ENCODE measurements at places on chromosomes 7 and 10.

- no peak for DNase-seq
Measured at GRCh38 chr7:156019308-156019707, 207.0 kb upstream of the SHH start.

DNA sequence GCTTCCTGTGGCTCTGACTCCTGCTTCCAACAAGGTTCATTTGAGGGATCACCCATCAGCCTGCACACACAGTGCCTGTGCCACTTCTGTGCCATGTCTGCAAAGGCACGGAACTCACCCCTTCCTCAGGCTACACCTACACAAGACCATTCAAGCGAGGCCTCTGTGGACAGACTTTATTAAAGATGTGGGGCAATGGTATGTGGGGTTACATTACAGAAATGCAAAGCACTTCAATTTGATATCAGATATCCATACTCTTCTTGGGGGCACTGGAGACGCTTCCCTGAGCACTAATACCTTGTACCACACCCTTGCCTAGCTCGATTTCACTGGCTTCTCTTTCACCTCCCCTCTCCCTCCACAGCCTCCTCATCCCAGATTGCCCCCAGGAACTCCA, 84.4 kb upstream of the FGL2 start:
- DNase-seq: no peak

- DNase-seq: no peak
Measured at GRCh38 chr7:76336094-76336493, 22.7 kb downstream of the YWHAG start.

DNA sequence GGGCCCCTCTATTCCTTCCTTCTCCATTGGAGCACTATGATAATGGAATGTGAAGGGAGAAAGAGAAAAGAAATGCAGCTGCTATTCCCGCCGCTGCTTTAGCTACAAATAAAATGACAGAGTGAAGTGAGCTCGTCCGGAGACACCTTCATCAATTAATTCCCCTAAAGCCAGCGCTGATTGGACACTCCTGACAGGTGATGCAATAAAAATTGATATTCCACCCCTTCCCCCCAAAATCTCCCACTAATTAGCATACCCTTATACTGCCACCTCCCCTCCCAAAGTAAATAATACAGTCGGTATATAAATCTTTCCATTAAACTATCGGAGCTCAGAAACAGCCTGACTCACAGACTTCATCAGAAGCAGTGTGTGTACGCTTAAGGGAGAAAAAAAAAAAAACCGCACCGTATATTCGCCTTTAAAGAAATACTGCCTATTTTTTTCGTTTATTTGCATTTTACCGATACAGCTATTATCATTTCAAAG, 7.3 kb downstream of the SKIDA1 start:
- DNase-seq: peak; percentile 56

GRCh38 chr7:47386273-47386835, 195.6 kb downstream of the TNS3 start:
- DNase-seq: no peak

GRCh38 chr10:94156453-94156852, 162.7 kb downstream of the PLCE1 start:
- DNase-seq: no peak

DNA sequence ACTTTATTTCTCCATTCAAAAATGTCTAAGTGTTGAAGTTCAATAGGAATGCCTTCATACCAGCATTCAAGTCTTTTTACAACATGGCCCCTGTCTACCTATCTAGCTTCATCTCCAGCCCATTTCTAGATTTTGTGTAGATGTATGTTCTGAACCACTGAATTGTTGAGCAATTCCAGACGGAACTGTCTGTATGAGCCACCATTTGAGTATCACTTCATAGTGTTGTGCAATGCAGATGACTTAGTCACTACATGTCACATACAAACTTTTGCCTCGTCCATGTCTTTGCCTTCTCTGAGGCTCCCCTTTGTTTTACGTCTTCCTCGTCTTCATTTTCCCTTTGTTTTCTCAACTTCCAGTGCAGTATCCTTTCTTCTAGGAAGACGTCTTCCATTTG, 118.1 kb downstream of the INHBA start:
- no peak for DNase-seq

DNA sequence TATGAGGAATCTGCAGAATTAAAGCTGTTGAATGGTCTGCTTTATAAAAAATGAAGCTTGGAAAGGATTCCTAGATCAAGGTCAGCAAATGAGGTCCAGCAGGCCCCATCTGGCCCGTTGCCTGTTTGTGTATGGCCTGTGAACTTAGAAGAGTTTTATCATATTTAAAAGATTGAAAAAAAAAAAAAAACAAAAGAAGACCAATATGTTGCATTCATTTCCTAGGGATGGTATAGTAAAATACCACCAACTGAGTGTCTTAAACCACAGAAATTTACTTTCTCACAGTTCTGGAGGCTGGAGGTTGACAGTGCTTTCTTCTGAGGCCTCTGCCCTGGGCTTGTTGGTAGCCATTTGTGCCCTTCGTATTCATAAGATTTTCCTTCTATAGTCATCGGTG, 109.2 kb downstream of the PPP1R3A start:
- no peak for DNase-seq

- no peak for DNase-seq
Measured at GRCh38 chr10:73808021-73808815, 3.2 kb downstream of the NDST2 start.

Data from HAP-1 (cell line).